ENCODE measurements at places on chromosomes 3 and 15.
A peak's percentile ranks its signal among the peaks of the same experiment; 100 is the strongest.

- no peak for DNase-seq
Measured at GRCh38 chr3:75320369-75320768, 343.8 kb upstream of the FRG2C start.

- no peak for DNase-seq
Measured at GRCh38 chr3:39216176-39216790, 23.9 kb upstream of the XIRP1 start.

DNA sequence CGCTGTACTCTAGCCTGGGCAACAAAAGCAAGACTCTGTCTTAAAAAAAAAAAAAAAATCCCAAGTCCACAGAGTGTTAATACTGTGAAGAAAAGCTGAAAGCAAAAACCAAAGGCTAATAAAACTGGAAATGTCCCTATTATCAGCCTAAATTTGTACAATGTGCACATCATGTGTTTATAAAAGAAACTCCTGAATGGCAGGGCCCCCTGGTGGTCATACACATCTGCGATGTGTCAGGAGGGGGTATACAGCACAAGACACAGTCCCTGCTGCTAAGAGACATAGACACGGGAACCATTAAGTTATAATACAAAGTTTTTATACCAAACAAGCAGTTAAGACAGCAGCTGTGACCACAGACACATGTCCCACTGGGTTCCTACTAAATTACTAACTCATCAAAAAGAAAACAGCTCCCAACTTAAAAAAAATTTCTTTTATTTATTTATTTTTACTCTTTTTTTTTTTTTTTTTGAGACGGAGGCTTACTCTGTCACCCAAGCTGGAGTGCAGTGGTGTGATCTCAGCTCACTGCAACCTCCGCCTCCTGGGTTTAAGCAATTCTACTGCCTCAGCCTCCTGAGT lies 31.0 kb downstream of the IDH2 start:
- DNase-seq, result peak; percentile 83

DNA sequence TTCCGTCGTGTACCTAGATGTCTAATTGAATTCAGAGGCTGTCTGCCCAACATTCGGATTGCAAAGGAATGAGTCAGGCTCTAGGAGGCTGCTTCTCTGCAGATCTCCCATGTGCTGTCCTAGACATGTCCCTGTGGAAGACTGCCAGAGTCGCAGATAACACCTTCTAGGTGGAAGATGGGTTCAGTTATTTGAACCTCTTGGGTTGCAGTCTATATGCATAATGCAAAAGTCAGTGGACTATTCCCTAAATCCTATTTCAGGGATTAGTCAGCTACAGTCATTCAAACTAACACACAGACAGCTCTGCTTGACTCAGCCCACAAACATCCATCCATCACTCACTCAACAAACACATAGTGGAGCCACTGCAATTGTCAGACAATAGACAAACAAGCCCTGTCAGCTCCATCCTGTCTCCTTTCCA lies 300.0 kb upstream of the CTNNB1 start:
- peak; percentile 77 for DNase-seq

GRCh38 chr15:73951601-73952000 lies 25.3 kb downstream of the LOXL1 start:
- no peak for DNase-seq

DNA sequence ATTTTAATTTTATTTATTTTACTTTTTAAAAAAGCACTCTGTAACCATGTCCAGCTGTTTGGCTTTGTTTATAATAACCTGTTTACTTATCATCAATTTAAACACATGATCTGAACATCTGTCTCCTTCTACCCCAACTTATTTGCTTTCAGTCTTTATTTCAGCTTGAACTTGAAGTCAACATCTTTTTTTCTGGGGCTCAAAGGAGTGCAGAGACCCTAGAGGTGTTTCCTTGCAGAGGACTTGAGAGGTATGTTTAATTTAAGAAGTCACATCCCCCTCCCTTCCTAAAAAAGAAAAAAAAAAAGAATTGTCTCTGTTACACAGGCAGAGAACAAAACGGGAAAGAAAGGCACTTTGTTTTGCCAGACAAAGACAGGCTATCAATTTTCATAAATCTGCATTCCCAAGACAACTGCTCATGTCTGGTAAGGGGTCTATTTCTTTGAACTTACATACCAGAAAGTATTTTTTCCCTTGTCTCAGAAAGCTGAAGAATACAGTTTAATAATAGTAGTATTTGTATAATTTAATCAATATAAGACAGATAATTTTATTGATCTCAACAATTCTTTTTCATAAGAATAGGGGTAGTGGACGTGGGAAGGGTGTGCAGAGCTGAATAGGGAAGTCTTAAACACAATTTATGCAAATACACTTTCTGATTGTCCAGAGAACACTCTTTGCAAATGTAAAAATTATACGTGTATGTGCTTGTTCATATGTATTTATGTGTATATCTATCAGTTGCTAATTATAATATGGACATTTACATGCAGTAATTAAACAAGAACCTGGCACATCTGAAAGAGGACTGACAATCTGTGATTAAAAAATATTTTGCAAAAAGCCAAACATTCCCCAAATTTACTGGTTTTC lies 109.7 kb upstream of the PDZRN3 start:
- DNase-seq, result no peak

- no peak for DNase-seq
Measured at GRCh38 chr15:101132390-101133180, 119.3 kb downstream of the CHSY1 start.

- no peak for DNase-seq
Measured at GRCh38 chr3:188026191-188026968, 127.6 kb upstream of the LPP start.

DNA sequence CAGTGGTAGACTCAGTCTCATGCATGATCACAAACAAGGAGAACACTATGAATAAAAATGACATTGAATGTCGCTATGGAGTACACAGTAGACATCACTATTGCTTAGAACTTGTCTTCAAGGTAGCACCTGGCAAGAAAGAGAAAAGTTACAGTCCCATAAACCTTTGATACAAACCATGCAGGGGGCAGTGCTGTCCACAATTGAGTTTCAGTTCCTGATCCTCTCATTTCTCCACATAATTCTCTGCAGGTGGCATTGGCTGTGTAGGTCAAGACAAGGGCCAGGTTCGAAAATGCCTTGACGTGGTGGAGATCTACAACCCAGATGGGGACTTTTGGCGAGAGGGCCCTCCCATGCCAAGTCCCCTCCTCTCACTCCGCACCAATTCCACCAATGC lies 47.9 kb downstream of the KBTBD12 start:
- no peak for DNase-seq

DNA sequence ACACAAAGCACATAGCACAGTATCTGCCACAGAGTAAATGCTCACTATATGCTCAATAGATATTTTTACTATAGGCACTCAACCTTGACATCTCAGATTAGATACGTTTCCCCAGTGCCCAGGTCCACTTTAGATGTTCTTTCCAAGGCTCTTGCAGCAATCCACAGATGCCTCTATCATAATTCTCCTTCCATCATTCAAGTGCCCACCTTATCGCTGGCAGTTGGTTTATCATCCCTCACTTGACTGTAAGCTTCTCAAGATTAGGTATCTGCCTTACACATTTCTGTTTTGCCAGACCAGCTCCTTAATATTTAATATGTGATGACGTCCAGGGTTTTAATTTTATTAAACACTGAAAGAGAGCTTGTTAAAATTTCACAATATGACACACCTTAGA lies 8.6 kb downstream of the NCEH1 start:
- no peak for DNase-seq

GRCh38 chr3:5231487-5231886 lies 44.0 kb downstream of the EDEM1 start:
- DNase-seq, result no peak

- peak; percentile 54 for DNase-seq
Measured at GRCh38 chr15:66822114-66822513, 120.1 kb downstream of the SMAD6 start.

GRCh38 chr3:51716805-51717204 lies 9.9 kb downstream of the GRM2 start:
- DNase-seq, result no peak

- DNase-seq, result no peak
Measured at GRCh38 chr3:197683191-197683590, 53.5 kb downstream of the RUBCN start.

DNA sequence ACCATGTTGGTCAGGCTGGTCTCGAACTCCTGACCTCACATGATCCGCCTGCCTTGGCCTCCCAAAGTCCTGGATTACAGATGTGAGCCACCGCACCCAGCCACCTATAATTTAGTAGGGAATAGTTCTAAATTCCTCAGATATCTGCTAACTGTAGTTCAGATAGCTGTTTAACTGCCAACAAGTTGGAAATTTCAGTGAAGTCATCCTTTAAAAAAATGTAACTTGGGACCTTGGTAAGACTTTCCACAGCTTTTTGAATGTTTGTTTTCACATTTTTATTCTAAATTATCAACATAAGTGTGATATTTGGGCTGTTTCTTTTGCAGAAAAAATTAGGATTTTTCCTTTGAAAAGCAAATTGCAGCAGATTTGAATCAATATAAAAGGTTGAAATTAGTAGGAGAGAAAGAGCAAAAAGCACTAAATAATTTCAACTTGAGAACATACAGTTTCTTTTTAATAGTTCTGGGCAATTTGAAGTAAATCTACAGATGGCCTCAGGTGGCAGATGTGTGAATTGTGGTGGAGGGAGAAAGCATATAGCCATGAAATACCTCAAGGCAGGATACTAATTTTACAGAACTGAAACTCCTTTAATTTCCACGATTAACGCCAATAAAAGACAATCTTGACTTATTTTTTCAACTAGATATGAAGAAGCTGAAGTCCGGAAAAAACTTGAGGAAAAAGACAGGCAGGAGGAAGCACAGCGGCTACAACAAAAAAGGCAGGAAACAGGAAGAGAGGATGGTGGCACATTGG lies 34.3 kb downstream of the USP8 start:
- peak; percentile 3 for DNase-seq
